Heart left ventricle (tissue), 16 donors: ENCODE measurements at places on chromosomes 7 and 10.

- DNase-seq: no peak
Measured at GRCh38 chr7:3897430-3898372, 596.6 kb downstream of the SDK1 start.

DNA sequence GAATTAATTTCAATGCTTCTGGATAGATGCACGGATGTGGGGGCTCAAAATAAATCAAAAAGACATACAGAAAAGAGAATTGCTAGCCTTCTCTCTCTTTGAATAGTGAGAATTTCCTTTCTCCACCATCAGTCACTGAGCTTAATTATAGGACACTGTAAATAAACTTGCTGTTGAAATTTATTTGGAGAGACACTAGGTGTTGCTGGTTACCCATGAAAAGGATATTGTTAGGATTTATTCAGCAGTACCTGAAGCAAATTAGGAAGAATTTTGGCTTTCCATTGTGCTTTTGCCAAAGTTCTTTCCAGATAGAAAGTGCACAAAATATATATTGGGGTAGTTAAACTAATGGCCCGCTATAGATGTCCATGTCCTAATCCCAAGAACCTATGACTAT, 27.6 kb downstream of the GCC1 start:
- no peak for DNase-seq

- DNase-seq: no peak
Measured at GRCh38 chr10:131899695-131900349, 986 bp upstream of the PPP2R2D start.

GRCh38 chr7:27689591-27690164, 27.0 kb upstream of the HIBADH start:
- no peak for DNase-seq

DNA sequence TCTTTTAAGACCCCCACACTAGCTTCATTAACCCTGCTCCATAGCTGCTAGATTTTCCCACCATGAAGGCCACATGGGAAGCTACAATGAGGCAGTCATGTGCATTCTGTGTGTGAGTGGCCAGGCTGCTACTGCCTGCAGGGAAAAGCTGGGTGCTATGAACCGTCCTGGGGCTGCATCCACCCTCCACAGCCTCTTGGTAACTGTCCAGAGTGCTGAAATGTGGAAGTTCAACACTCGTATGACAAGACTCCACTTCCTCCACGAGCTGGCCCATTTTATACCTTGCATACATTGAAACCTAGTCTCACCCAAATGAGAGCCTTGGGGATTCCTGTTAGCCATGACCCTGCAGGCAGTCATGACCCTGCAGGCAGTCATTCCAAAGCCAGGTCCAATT, 59.4 kb downstream of the CUZD1 start:
- DNase-seq: no peak
